ENCODE measurements at places on chromosomes 13 and 19.

- DNase-seq, result no peak
Measured at GRCh38 chr13:101451641-101452040, 834 bp upstream of the ITGBL1 start.

DNA sequence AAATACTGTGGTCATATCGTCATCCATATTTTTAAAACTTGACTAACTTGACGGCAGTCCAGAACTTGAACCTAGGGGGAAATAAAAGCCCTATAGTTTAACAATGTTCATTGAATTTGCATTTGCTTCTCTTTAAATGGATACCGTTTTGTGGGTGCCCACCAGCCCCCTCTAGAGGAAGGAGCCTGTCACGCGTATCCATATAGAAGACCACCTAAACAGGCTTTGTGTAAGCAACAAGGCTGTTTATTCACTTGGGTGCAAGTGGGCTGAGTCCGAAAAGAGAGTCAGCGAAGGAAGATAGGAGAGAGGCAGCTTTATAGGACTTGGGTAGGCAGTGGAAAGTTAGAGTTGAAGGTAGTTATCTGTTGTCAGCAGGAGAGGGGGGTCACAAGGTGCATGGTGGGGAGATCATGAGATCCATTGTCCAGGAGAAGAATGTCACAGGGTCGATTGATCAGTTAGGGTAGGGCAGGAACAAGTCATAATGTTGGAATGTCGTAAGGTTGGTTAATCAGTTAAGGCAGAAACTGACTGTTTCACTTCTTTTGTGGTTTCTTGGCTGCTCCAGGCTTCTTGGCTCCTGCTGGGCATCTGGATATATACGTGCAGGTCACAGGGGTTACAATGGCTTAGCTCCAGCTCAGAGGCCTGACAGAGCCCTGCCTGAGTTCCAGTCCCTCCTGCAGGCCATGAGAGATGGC is 42.5 kb upstream of the ANKRD10 start:
- peak; percentile 38 for DNase-seq

DNA sequence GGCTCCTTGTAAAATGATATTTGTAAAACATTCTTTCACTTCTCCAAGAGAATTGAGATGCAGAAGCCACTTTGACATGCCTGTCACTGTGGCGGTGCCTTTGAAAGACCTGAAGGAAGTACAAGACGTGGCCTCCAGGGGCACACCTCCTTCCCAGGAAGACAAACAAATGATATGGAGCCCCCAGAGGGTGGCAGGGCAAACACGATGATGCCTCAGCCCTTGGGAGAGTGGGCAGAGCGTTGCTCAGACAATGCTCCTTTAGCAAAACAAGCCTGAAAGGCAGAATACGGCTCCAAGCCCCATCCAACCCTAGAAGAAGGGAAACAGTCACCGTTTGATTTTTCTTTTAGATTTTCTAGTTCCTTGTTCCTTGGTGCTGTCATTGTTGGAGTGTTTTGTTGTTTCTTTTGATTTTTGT is 9.2 kb upstream of the ATP12A start:
- DNase-seq, result peak; percentile 71

- no peak for DNase-seq
Measured at GRCh38 chr13:78997902-78998629, 339.1 kb upstream of the OBI1 start.

- DNase-seq, result no peak
Measured at GRCh38 chr13:79501538-79502232, 20.7 kb downstream of the NDFIP2 start.

- DNase-seq, result peak; percentile 79
Measured at GRCh38 chr19:39246951-39247669, 1.5 kb downstream of the IFNL4 start.

GRCh38 chr13:32829269-32829668 is 187.0 kb upstream of the KL start:
- DNase-seq, result no peak

GRCh38 chr19:51572908-51573307 is 1.8 kb downstream of the ZNF175 start:
- DNase-seq, result no peak

All from ecto neural progenitor cell (in vitro differentiated cells).